ENCODE measurements at places on chromosomes 2 and 18. TPM values are rescaled to one million over a fixed set of nuclear protein-coding genes. Genes with fewer than 3 reads are reported as not detected.
A peak's percentile ranks its signal among the peaks of the same experiment; 100 is the strongest.

SGPP2 gene
- total RNA-seq = not detected

SLC14A1 gene
- not detected for total RNA-seq

FZD7 gene
- total RNA-seq = 271 TPM

KCNG2 gene
- not detected for total RNA-seq

TRAPPC12 gene
- total RNA-seq = 103 TPM

GRB14 gene
- 16.1 TPM for total RNA-seq

DNA sequence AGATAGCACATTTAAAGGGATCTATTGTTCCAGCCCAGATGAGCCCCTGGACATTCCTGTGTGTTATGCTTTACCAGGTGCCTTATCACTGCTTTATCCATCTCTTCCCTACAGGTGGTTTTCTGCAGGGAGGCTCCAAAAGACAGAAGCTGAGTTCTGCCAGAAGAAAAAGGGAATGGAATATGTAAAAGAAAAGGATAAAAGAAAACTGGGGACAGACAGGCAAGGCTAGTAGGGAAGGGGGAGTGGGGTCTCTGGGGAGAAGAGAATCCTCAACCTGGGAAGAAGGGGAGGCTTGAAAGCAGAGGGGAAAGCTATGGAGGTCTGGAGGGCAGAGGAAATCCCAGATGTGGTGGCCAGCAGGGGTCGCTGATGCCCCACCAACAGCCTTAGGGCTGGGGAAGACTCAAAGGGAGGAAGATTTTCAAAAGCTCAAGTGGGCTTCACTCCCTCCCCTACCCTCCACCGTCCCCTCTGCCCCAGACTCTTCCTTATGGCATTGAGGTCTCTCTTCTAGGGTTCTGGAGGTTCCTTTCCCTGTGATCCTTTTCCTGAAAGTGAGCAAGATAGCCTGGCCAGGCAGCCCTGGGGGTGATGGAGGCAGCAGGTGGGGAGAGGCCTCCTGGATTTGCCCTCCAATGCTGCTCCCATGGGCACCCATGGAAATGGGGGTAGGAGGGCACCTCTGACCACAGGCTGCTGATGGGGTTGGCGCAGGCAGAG, 178.1 kb upstream of the PKDCC start:
- no peak overlapping the region for H3K4me3 ChIP-seq
- H3K27ac ChIP-seq = no peak overlapping the region
- no peaks in the 10 kb centered on the region for H3K36me3 ChIP-seq
- DNase-seq = peak; percentile 95

- H3K4me3 ChIP-seq = no peak overlapping the region
- no peaks in the 10 kb centered on the region for H3K4me1 ChIP-seq
- H3K36me3 ChIP-seq = no peaks in the 10 kb centered on the region
- peaks cover 9% of the 10 kb centered on the region for H3K27me3 ChIP-seq
Measured at GRCh38 chr2:113158884-113159553, 14.8 kb upstream of the PSD4 start.

GRCh38 chr2:101720732-101721131, 23.2 kb downstream of the MAP4K4 start:
- no peak for DNase-seq
- peaks cover 12% of the 10 kb centered on the region for H3K36me3 ChIP-seq
- H3K27me3 ChIP-seq = no peaks in the 10 kb centered on the region
- H3K4me1 ChIP-seq = peaks cover 7% of the 10 kb centered on the region
- no peak overlapping the region for H3K27ac ChIP-seq

DNA sequence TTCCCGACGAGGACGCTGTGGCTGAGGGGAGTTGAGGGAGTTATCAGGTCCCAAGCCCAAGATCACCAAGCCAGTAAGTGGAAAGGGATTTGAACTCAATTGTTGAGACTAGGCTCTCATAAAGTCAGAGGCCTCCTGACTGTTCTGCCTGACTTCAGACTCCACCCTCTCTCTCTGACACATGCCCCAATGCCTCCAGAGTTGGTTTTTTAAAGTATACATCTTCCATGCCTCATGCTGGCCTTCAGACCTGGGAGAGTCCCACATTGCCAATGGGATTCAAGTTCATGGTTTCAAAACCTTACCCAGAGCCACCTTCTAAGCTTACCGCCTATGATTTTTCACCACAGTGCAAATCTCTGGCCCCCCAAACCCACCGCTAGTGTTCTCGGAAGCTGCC, 100.8 kb downstream of the RTN4 start:
- H3K27me3 ChIP-seq = no peaks in the 10 kb centered on the region
- peaks cover 6% of the 10 kb centered on the region for H3K4me1 ChIP-seq
- H3K27ac ChIP-seq = no peak overlapping the region
- H3K4me3 ChIP-seq = no peak overlapping the region

DNA sequence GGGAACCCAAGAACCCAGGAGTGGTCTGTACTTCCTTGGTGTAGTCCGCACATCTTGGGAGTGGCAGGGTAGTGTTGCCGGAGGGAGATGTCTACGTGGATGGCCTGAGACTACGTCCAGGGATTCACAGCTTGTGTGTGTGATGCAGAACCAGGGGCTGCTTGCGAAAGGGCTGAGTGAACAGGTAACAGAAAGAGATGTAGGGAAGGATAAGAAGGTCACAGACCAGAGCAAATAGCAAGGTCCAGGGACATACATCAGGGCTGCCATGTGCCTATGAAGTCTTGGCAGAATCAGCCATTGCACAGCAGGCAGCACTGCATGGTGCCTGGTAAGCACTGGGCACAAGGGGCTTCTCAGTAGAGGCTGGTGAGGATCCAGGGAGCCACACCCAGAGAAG, 68.7 kb downstream of the TSPYL6 start:
- no peaks in the 10 kb centered on the region for H3K36me3 ChIP-seq
- H3K4me3 ChIP-seq = no peak overlapping the region
- DNase-seq = no peak
- H3K27me3 ChIP-seq = no peaks in the 10 kb centered on the region
- no peak overlapping the region for H3K27ac ChIP-seq

DNA sequence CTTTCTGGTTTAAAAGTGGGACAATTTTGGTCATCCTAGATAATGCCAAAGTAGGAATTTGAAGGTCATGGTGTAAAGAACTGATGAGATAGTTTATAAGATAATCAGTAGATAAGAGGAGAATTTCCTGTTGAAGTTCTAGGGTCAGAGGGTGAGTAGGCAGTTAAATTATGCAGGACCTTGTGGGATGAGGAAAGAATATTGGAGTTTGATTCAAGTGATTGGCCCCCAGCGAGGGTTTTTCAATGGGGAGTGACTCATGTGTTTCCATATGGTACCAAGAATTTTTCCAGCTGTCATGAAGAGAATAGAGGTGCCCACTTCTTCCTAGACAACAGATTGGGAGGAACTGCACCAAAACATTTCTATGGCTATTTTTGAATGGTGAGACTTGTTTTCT, 940.2 kb upstream of the ZEB2 start:
- H3K36me3 ChIP-seq = no peaks in the 10 kb centered on the region
- no peak overlapping the region for H3K4me3 ChIP-seq
- H3K27me3 ChIP-seq = no peaks in the 10 kb centered on the region
- DNase-seq = no peak

DNA sequence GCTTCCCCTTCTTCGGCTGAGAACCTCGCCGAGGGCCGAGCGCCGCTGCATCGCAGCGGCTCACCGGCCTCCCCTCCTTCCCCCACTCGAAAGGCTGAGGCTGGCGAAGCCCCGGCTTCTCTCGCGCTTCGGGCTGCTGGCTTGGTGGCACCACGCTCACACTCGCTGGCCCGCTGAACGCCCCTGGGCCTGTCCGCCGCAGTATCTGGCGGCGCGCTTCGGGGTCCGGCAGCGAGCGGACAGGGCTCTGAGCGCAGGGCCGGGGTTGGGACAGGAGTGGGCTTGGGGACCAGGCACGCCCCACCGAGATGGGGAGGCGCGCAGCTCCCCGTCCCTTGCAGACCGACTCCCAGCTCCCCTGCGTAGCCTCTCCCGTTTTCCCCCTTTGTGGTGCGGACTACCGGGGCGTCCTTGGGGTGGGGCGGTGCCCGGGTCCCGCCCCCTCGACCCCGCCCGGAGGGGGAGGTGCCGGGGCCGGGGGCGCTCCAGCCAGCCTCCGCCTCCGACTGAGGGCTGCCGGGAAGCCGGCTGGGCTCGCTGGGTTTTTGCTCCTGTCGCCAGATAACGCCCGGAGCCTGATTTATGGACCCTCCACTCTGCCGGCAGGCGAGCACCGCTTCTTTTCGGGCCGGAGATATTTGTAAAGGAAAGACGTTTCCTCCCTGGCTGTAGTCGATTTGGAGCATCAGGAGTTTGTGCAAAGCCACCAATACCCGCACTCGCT, 3.8 kb downstream of the GBX2 start:
- H3K27ac ChIP-seq = no peak overlapping the region
- DNase-seq = peak; percentile 84
- H3K27me3 ChIP-seq = peaks cover 100% of the 10 kb centered on the region
- no peaks in the 10 kb centered on the region for H3K36me3 ChIP-seq
- peak overlapping the region; percentile 67 for H3K4me3 ChIP-seq

GRCh38 chr2:120531365-120531764, 185.4 kb downstream of the INHBB start:
- H3K27ac ChIP-seq = no peak overlapping the region
- no peak for DNase-seq
- H3K27me3 ChIP-seq = peaks cover 14% of the 10 kb centered on the region
- H3K36me3 ChIP-seq = no peaks in the 10 kb centered on the region

DNA sequence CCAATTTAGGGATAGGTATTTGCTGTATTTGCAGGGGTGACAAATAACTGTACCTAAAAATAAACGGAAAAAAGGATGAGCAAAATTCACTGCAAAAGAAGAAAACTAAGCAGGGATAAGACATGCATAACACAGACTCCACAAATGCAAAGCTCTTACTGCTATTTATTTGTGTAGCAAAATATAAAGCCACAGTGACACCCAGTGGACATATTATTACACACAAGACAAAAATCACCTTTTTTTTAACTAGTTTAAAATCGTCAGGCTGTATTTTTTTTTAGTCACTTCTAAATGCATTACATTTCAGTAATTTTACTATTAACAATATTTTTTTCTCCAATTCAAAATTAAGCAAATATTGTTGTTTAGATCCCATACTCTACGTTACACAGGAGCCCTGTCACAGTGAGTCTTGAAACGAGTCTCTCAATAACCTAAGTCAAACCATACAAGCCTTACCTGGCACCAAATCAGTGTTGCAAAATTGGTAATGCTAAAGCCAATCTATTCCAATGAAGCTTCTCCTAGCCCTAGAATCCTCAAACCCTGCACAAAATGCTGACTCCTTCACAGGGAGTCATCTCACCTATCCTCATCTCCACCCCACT, 23.7 kb downstream of the METTL4 start:
- no peak for DNase-seq
- H3K4me1 ChIP-seq = no peaks in the 10 kb centered on the region
- no peak overlapping the region for H3K27ac ChIP-seq
- H3K36me3 ChIP-seq = peaks cover 29% of the 10 kb centered on the region

- H3K27me3 ChIP-seq = no peaks in the 10 kb centered on the region
- no peak overlapping the region for H3K4me3 ChIP-seq
- H3K4me1 ChIP-seq = no peaks in the 10 kb centered on the region
Measured at GRCh38 chr2:112691881-112692281, 28.9 kb upstream of the NT5DC4 start.

- no peaks in the 10 kb centered on the region for H3K27me3 ChIP-seq
- no peak overlapping the region for H3K27ac ChIP-seq
- H3K4me3 ChIP-seq = no peak overlapping the region
- DNase-seq = no peak
- peaks cover 78% of the 10 kb centered on the region for H3K36me3 ChIP-seq
Measured at GRCh38 chr2:10781746-10782145, 30.8 kb downstream of the PDIA6 start.

DNA sequence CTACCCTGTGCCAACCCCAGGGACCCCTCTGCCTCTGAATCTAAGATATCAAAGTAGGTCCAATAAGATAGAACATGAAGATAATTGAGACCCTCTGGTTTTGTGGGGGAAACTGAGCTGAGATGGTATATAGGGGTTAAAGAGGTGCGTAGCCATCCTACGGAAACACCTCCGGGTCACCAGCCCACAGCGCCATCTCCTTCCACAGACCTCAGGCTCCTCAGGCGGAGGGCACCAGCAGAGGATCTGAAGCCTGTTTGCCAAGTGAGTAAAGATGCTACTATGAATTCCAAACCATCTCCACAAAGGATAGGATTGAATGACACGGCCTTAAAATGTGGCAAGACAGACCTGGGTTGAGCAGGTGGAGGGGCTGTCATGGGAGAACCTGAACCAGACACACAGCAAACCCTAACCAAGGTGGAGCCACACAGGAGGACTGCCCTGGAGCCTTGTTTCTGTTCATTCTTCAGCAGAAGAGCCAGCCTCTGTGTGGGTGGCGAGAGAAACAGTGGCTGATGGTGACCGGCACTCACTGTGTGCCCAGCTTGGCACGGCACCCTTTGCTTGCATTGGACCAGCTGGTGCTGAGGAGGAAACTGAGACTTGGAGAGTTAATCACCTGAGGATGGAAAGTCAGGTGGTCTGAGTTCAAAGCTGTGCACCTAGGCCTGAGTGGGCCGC, 10.2 kb downstream of the GBX2 start:
- H3K27ac ChIP-seq = no peak overlapping the region
- H3K27me3 ChIP-seq = peaks cover 87% of the 10 kb centered on the region
- no peaks in the 10 kb centered on the region for H3K4me1 ChIP-seq
- DNase-seq = no peak
- H3K4me3 ChIP-seq = no peak overlapping the region
- H3K36me3 ChIP-seq = no peaks in the 10 kb centered on the region

DNA sequence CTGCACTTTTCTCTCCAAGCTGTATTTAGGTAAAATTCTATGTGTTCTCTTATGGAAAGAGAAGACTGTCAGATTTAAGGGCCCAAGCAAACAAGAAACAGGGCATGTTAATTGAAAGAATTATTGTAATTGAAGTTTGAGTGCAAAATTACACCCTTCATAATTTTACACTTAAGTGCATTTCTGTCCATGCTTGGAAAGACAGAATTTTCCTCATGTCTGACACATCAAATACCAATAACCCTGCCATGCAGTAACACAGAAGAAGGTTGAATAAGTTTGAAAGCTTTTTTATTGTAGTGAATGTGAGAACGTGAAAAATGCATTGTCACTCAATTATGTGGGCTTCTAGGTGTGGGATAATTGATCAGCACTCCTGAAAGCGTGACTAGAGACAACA, 52.9 kb upstream of the PARD3B start:
- H3K27ac ChIP-seq = no peak overlapping the region
- no peaks in the 10 kb centered on the region for H3K27me3 ChIP-seq
- no peaks in the 10 kb centered on the region for H3K36me3 ChIP-seq
- no peak for DNase-seq
- no peaks in the 10 kb centered on the region for H3K4me1 ChIP-seq

GRCh38 chr2:131673400-131674173, 145.9 kb downstream of the CCDC74A start:
- peaks cover 44% of the 10 kb centered on the region for H3K27me3 ChIP-seq
- DNase-seq = peak; percentile 94
- peak overlapping the region; percentile 66 for H3K4me3 ChIP-seq
- H3K27ac ChIP-seq = no peak overlapping the region

All from endodermal cell (in vitro differentiated cells).